ENCODE measurements at places on chromosomes 2 and 18.
A peak's percentile ranks its signal among the peaks of the same experiment; 100 is the strongest.

- DNase-seq, result peak; percentile 48
Observed at GRCh38 chr2:70124983-70125480, 37.8 kb downstream of the PCBP1 start.

- DNase-seq, result no peak
Observed at GRCh38 chr2:19807866-19808265, 93.9 kb downstream of the TTC32 start.

DNA sequence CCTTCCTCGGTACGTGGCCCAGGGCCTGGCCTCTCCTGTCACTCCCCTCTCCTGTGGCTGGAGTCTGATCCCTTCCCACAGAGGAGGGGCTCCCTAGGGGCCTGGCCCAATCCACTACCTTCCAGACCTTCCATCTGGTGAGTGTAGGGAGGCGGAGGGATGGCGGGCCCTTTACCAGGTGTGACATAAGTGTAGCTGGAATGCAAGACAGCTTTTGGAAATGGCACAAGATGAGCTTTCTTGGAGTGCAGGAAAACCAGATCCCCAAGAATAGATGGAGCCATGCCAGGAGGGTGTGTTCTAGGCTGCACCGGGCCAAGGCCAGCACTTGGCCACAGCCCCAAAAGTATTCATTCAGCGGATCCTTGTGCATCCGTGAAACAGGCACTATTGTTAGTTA is 30.1 kb downstream of the IGFBP5 start:
- no peak for DNase-seq

- no peak for DNase-seq
Observed at GRCh38 chr2:97754690-97755346, 41.4 kb downstream of the ZAP70 start.

DNA sequence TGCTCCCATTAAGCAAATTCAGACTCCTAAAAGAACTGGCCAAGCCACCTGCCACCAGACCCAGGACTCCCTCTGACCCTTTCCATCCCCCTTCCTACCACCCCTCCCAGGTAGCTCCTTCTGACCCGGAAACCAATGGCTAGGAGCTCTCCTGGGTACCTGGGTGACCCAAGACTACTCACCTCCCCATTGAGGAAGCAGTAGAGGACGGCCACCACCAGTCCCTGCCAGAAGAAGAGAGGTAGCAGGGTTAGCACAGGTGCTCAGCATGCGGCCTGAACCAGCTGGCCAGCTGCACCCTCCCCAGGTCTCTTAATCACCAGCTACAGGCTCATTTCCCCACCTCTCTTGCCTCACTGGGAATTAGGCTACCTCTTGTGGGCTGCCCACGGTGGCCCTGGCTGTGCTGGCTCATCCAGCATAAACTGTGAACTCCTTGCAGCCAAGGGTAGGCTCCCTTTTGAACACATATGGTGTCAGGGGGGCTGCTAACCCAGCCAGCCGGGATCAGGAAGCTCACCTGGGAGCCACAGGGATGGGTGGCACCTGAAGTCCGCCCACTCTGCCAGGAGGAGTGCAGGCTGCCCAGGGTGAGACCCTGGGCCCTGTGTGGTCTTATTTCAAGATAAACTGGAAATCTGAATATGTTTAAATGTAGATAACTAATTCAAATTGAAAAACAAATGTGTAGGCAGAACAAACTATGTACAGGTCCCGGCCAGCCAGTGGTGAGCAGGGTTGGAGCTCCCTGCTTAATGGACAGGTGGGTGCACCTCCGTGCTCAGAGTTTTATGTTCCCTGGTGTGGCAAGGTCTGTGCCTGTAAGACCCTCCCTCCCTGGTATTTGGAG is 9.9 kb downstream of the TMEM37 start:
- DNase-seq, result no peak

- DNase-seq, result no peak
Observed at GRCh38 chr18:49647496-49648168, 85.8 kb downstream of the LIPG start.

GRCh38 chr2:152093464-152093863 is 5.4 kb downstream of the CACNB4 start:
- DNase-seq, result no peak

DNA sequence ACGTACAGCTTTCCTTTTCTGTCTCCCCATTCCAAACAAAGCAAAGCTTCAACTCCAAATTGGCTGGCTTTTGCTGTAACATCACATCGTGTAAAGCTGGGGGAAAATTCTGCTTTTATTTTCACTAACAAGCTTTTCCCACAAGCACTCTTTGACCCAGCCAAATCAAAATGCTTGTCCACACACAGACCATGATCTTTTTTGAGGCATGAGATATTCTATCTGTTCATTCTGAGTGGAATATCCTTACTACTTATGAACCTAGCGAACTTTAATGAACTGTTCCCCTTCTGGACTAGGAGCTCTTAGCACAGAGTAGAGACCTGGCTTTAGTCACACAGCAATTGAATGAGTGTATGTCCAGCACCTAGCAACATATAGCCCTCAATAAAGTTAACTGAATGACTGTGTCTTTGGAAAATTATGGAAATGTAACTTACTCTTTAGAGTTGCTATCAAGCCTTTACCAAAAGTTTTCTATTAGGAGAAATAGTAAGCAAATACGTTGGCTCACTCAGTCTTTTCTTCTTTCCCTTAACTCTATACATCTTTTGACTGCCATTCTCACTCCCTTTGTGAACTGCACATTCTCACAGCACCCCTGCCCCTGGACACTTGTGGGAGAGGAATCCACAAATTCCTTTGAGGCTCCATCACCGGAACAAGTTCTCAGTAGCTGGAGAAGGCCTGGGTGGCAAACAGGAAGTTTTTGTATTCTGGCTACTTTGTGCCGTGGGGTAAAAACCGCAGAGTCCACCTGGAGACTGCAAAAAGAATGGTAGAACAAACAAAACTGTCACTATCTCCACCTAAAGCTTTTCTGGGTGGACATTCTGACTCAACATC is 1.3 kb upstream of the UBE2E3 start:
- DNase-seq, result no peak

DNA sequence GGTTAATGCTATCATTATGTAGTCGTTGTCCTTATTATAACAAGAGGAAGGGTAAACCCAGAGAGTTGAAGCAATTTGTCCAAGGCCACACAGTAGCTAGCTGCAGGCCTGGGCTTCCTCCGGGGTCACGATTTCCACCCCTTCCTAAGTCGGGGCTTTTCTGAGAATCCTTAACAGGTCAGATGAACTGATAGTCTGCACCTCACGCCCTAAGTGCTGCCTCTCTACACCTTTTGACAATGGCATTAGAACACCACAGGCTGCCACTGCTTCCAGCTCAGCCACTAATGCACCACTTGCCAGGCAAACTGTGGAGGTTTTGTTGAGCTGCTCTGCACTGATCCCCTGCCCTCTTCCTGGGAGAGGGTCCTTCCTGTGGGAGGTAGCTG is 37.7 kb downstream of the FOSL2 start:
- no peak for DNase-seq

GRCh38 chr2:2721296-2721835 is 390.3 kb upstream of the MYT1L start:
- DNase-seq, result no peak

DNA sequence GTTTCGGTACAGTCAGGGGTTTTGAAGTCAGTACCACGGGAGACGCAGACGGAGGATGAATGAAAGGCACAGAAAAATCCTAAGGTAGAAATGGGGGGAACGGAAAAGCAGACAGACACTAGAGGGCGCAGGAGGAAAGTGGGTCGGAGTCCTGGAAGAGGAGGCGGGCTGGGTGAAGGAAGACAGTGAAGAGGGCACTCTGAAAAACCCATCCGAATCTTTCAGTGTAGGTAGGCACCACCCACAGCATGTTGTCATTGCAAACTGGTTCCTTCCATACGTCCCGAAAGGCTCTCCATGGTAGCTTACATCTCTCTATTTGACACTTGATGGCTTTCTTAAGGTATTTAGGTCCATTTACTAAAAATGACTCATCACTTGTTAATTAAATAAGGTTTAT is 18.5 kb upstream of the ZNF236 start:
- peak; percentile 55 for DNase-seq

GRCh38 chr2:59236723-59237122 is 995.6 kb upstream of the FANCL start:
- no peak for DNase-seq

DNA sequence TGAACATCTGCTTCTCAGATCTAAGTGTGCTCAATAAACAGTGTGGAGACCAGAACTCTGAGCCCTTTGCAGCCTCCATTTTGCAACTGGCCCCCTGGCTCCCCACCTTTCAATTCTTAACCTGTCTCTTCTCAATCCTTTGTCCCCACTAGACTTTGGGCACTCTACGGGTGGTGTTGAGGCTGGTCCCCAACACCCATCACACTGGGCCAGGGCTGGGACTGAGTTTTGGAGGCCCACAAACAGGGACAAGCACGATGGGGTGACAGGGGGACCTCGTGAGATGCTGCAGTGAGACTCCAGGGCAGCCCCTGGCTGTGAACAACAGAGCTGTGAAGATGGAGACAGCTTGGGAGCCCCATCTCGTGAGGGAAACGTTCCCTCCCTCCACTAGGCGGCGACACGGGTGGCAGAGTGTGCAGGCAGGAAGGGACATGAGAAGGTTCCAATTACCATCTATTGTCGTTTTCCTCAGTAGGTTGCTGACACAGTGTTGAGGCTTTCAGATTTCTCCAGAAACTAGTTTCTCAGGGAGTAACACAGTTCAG is 1.2 kb downstream of the ANKMY1 start:
- peak; percentile 70 for DNase-seq

- DNase-seq, result no peak
Observed at GRCh38 chr18:56258178-56258577, 380.2 kb downstream of the TXNL1 start.

GRCh38 chr2:99975386-99975785 is 167.0 kb downstream of the AFF3 start:
- DNase-seq, result no peak

DNA sequence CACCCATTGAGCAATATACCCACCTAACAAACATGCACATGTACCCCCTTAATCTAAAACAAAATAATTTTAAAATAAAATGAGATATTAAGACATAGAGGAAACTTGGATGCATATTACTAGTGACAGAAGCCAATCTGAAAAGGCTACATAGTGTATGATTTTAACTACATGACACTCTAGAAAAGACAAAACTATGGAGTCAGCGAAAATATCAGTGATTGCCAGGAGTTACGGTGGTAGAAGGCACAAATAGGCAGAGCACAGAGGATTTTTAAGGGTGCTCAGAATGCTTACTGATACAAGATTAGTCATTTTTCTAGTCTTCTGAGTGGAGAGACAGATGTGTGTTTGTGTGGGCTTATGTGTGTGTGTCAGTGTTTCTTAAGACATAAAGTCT is 656.6 kb downstream of the NR4A2 start:
- DNase-seq, result no peak

- no peak for DNase-seq
Observed at GRCh38 chr2:1598800-1599199, 145.5 kb downstream of the PXDN start.

DNA sequence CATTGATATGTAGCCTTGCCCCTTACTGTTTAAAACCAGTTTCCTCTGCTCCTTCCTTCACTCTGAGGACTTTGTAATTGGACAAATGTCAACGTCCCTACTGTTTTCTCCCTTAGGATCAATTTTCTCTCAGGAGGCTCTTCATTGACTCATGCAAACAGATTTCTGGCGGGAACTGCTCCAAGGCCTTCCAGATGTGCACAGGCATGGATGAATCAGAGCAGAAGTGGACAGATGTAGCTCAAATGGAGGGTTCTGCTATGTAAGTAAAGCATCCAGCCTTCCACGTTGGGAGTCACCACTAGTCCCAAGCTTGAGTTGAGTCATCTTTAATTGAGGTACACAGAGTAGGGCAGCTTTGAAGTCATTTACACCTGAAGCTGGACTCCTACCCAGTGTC is 34.1 kb upstream of the ZDBF2 start:
- no peak for DNase-seq

DNA sequence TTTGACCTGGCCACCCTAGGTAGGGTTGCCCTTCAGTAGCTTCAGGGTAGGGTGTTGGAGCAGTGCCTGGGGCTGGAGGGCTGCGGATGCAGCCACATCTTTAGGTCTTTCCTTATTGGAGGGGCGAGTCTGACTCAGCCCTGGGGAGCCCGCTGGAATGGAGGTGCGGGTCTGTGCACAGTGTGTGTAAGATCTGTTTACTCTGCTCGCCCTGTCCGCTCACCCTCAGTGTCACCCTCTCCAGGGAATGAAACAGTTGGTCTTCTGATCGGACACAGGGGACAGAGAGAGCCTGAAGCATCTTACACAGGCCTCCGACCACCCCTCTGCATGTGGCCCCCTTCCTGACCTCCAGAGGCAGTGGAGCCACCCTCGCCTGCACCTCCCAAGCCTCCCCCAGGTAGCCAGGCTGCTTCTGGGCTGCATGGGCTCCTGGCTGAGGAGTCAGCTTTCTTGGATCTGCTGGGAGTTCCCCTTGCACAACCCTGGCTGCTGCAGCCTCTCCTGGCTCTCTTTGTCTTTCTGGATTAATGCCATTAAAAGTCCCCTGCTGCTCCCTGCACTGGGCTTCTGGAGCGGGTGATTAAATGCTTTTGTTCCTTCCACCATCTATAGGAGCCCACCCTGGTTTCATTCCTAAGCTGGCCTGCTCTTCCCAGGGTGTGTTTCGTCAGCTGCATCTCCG is 82.6 kb downstream of the ASB1 start:
- no peak for DNase-seq

DNA sequence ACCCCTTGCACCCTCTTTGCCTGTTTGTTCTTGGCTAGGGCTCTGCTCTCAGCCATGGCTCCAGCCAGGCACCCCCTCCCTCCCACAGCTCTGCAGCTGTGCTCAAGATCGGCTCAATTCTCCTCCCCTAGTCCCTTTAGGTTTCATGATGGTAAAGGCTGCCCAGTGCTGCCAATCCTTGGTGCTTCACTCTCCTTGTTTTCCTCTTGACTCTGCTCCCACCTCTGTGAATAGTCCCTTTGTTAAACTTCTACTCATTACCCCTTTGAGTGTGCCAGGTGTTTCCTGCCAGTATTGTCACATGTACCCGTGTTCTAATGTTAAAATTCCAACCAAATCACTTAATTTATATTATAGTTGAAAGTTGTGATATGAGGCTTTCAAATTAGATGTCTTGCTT is 101.0 kb upstream of the CERS6 start:
- no peak for DNase-seq

GRCh38 chr2:157760949-157761348 is 115.2 kb downstream of the ACVR1 start:
- DNase-seq, result no peak

DNA sequence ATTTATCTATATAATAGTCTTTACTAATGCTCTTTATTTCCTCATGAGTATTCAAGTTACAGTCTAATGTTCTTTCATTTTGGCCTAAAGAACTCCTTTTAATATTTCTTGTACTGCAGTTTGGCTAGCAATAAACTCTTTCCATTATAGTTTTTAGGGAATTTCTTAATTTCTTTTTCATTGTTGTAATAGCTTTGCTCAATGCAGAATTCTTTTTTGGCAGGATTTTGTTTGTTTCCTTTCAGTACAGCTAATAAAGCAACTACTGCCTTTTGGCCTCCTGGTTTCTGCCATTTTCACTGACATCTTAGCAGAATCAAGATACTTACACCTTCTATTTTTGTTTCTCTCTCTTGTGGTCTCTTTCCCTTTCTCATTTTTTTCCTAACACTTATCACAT is 390.4 kb upstream of the RGPD4 start:
- DNase-seq, result no peak

- no peak for DNase-seq
Observed at GRCh38 chr2:20469595-20469994, 22.7 kb downstream of the RHOB start.
